ENCODE measurements at places on chromosomes 2 and 18.

- no peak for DNase-seq
These were observed 37.7 kb downstream of the ID2 start for GRCh38 chr2:8719528-8719927.

GRCh38 chr2:6838673-6839319 is 26.9 kb downstream of the CMPK2 start:
- no peak for DNase-seq

- DNase-seq, result no peak
These were observed 1795.7 kb upstream of the PIK3C3 start for GRCh38 chr18:40159141-40160017.

DNA sequence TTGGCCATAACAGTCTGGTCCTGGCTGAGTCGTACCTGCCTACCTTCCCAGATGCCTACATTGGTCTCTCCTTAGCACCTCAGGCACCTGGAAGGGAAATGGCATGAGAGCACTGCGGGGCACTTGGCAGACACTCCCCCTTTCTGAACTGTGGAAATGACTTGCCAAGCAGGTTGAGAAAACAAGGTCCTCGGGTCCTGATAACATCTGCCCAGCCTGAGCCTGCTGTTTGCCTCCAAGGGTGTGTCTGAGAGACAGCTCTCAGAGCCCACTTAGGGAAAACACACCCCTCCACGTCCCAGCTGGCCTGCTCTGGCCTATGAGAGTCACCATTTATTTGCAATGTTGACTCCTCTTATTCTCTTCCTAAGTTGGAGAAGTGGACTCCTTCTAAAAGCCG is 10.5 kb downstream of the FAM110C start:
- DNase-seq, result no peak

DNA sequence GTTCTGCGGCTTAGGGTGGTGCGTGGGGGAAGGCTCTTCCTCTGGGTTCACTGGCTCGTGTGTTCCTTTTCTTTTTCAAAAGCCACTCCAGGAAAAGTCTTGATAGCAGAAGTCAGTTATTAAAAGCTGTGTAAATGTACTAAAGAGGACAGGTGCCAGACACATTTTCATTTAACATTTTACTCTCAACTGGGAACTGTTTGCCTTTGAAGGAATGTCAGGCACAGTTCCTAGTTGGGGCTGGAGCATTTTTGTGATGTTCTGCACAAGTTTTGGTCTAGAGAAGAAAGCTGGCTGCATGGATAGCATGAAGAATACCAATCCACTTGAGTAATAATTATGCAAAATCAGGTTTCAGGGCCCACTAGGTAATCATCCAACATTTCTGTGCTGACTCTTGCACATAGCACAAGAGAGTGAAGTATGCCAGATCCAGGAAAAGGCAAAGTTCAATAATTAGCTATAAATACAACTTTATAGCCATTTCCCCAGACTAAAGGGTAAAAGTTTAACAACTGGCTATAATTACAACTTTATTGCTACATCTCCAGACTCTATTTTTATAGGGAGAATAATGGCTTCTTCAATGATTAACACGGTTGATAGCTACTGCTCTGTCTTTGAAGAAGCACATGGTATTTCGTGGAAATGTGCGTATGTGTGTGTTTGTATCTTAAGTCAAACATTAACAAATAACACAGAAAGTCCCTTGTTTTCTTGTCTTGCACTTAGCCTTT is 16.2 kb downstream of the SCYGR8 start:
- DNase-seq, result no peak

GRCh38 chr18:50051288-50051687 is 143.7 kb downstream of the MYO5B start:
- no peak for DNase-seq

DNA sequence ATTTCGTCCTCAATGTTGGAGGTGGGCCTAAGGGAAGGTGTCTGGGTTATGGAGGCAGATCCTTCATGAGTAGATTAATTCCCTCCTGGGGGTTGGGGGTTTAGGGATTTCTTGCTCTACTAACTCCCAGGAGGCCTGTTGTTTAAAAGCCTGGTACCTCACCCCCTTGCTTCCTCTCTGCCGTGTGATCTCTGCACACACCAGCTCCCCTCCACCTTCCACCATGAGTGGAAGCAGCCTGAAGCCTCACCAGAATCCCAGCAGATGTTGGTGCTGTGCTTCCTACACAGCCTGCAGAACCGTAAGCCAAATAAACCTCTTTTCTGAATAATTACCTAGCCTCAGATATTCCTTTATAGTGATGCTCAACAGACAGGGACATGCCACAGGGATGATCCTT is 141.5 kb downstream of the ZNF516 start:
- no peak for DNase-seq

DNA sequence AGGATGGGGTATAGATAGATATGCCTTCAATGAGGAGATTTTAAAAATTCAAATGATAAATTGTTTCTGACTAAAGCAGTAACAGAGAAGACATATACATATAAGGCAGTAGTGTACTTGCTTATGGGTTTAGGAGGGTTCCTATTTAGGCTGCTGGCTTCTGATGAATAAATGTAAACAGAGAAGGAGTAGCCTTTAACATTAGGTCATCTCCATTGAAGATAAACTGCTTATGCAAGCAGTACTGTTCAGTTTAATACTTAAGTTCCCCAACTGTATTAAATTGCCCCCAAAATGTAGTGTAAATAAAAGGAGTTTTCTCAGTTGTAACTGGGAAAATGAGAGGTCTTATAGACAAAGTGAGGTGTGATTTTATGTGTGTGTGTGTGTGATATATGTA is 217.7 kb upstream of the TMEFF2 start:
- DNase-seq, result no peak

GRCh38 chr2:102063487-102063911 is 71.7 kb downstream of the IL1R2 start:
- DNase-seq, result no peak

- DNase-seq, result no peak
These were observed 22.7 kb downstream of the MGAT5 start for GRCh38 chr2:134276381-134277172.

DNA sequence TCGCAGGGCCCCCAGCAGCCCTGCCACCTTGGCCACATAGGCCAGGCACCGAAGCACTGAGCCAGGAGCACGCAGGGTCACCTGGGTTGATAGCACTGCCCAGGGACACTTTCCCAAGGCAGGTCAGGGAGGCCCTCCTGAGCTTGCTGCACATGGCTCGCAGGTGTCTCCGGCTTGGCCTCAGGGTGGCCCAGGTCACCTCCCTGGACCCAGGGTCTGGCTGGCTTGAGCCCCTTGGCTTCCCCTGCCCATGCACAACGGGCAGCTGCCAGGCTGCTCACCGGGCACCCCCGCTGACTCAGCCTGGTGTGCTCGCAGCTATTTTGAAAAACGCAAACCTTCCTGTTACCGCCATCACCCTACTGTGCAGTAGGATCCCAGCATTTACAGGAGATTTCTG is 502.3 kb downstream of the EIPR1 start:
- no peak for DNase-seq

- no peak for DNase-seq
These were observed at the start of gene CFAP65 for GRCh38 chr2:219041252-219041651. Gene CFAP65, minus strand, starts transcription at chr2:219041516. Its CDS starts 2,468 bp downstream, at chr2:219039048.

- no peak for DNase-seq
These were observed 51.9 kb downstream of the GLS start for GRCh38 chr2:190932514-190932913.

DNA sequence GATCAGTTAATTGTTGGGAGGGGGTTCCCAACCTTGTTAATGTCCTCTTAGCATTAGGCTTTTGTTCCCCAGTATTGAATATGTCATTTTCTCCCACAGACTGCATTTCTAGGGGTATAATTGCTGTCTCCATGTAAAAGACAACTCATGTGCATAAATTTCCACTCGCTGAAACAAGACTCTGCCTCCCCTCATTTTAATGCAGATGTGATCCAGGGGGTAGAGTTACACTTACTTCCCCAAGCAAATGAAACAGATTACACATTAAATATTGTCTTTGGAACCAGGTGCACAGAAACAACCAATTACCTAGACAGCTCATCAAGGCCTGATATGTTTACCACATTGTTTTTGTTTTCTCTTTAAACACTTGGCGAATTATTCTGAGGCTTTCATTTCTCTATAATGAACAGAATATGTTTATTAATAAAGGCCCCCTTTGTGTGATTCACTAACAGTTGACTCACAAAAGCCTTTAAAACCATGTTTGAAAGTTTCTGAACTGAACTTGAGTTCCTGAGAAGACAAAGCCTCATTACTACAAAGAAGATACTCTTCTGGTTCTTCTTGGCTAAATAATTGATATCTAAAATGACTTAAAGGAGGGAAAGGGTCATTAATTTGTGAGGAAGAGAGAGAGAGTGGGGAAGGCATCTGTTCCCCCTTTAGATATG is 15.0 kb upstream of the ACVR1 start:
- DNase-seq, result no peak

DNA sequence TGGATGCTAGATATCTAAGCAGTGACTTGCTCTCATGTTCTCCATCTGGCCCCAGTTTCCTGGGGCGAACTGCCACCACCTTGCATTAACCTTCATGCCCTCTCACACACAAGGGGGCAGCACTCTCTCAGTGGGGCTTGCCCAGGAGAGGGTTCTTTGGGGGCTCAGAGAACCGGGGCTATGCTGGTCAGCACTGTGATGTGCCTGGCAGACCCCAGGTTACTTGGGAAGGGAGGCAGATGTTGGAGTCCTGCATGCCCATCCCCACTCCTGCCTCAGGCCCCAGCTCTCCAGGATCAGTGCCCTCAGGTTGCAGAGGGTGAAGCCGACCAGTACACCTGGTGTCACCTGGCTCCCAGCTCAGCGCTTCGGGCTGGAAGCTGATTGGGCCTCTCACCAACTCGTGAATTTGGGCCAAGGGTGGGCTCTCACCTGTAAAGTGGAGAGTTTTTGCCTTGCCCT is 396.2 kb upstream of the HS6ST1 start:
- no peak for DNase-seq

- DNase-seq, result no peak
These were observed 16.7 kb downstream of the MYCN start for GRCh38 chr2:15956751-15957736.

DNA sequence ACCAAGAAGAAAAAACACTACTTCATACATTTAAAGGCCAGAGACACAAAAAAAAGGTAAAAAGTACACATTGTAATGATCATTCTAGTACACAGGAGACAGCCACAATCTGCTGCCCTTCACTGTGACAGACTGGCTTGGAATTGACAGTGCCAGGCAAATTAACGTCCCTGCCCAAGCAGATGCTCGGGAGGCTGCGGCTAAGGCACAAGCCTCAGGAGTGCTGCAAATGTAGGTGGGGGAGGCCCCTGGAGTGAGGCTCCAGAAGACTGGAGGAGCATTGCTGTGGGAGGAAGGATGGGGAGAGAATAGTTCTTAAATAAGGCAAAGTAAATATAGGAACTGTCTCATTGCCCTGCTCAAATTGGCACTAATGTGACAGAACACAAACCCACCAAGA is 18.6 kb downstream of the ERCC3 start:
- DNase-seq, result no peak

- peak; percentile 77 for DNase-seq
These were observed 37.3 kb upstream of the BMP10 start for GRCh38 chr2:68908392-68908970.

- no peak for DNase-seq
These were observed 239.4 kb upstream of the SPRED2 start for GRCh38 chr2:65671670-65672242.

DNA sequence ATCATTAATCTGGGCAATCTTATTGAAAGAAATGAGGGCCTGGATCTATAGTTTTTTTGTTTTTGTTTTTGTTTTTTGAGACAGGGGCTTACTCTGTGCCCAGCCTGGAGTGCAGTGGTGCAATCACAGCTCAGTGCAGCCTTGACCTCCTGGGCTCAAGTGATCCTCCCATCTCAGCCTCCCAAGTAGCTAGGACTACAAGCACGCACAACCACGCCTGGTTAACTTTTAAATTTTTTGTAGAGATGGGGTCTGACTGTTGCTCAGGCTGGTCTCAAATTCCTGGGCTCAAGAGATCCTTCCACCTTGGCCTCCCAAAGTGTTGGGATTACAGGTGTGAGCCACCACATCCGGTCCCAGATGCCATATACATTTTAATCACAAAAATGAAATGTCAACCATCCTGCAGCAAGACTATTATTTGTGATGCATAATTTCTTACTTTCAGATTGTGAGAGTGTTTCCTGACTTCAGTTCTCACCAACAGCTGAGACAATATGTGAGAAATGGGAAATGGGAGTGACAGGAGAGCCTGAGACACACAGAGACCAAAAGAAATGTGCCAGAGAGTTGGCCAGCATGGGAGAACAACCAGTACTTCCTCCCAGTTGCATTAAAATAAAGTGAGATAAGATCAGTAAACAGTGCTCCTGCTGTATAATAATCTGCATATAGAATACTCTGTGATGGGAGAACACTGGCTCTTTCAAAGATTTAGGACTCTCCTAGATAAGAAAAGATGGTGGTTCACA is 87.6 kb downstream of the METTL8 start:
- DNase-seq, result no peak

- DNase-seq, result no peak
These were observed 776.1 kb upstream of the ID2 start for GRCh38 chr2:7905756-7906155.

DNA sequence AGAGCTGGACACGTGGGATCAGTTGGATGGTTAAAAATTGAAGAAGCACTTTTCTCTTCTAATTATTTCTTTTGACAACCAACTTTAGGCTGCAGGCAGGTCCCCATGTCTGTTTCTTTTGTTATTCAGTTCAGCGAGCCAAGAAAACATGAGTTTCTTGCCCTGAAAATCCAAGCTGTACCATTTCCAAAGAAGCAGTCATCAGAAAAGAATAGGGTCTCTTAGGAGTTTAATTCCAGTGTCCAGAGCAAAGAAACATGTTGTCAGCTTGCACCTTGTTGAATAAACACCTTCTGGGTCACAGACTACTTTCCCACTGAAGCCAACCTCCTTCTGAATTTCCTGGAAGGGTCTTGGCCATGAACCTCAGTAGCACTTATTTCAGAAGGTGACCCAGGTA is 170.5 kb upstream of the COPS8 start:
- no peak for DNase-seq

GRCh38 chr18:79926306-79926705 is 25.1 kb downstream of the SLC66A2 start:
- no peak for DNase-seq

- no peak for DNase-seq
These were observed 132.8 kb downstream of the ATL2 start for GRCh38 chr2:38244301-38244700.

DNA sequence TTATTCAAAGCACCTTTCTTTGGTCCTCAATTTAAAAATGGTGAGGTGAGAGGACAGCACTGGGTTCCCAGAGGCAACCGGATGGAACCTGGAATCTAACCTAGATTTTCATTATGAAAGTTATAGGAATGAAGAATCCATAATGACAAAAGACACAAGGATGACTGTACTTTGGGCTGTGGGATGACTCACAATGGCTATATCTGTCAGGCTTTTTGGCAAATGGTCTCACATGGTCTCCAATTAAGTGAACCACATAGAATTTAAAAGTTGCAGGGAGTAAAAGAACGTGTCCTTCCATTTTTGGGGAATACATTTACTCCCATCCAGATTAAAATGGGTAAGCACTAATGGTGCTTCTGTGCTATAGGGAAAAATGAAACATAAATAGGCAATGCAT is 31.8 kb upstream of the LYPD1 start:
- DNase-seq, result no peak

- no peak for DNase-seq
These were observed 92.0 kb downstream of the LRP1B start for GRCh38 chr2:142038826-142039225.
